AG04449 (cell line): ENCODE measurements at places on chromosomes 1 and 21.

GRCh38 chr1:19089524-19089923, 120.5 kb downstream of the UBR4 start:
- no peak for DNase-seq

- no peak for DNase-seq
These were observed at the start of gene SLC30A10 for GRCh38 chr1:219927956-219928790. Gene SLC30A10, minus strand, starts transcription at chr1:219928557. Its CDS starts 117 bp downstream, at chr1:219928440.

DNA sequence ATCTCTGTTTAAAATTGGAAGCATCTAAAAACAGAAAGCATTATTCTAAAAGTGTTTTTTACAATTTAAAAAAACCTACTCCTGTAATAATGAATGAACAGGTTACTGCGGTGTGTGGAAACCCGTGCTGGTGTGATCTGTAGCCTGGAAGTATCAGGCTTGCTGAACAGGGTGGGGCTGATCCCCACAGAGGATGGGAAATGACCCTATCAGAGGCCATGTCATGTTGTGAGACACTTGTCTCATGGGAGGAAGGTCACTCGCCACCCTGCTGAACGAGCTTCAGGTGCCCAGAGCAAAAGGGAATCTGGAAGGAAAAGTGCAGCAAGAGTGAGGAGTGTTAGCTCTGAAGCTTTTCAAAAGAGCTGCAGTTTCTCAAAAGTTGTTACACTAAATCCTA, 320.7 kb downstream of the RRAGC start:
- no peak for DNase-seq

GRCh38 chr1:19122668-19123067, 87.4 kb downstream of the UBR4 start:
- DNase-seq, result no peak

GRCh38 chr1:42674214-42674613, 8.0 kb upstream of the YBX1 start:
- DNase-seq, result no peak

DNA sequence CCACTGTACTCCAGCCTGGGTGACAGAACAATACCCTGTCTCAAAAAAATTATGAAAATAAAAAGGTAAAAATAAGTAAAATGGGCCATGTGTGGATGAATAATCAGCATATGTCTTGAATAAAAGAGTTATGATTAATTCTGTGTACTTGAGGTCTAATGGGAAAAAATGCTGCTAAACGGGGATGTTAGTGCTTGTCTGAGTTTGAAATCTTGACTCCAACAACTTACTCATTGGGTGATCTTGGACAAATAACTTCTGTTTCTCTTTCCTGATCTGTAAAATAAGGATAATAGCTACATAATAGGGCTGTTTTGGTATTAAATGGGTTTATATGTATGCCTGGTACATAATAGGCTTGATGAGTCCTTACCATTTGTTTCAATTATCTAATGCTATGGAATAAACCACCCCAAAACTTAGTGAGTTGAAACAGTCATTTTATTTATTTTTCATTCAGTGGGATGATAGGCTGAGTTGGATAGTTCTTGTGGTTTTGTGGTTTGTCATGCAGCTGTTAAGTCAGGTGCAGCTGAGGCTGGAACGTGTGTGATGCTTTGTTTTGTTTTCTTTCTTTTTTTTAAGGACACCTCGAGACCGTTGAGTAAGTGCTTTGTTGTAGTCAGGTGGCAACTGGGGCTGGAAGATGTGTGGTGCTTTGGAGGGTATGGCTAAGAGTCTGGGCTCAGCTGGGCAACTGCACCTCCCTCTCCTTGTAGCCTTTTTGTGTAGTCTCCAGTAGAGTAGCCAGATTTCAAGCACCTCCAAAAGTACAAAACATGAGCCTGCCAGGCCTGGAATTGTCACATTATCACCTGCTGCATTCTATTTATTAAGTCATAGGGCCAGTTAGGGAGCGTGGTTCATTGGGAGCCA, 4.9 kb downstream of the MDM4 start:
- DNase-seq, result no peak

DNA sequence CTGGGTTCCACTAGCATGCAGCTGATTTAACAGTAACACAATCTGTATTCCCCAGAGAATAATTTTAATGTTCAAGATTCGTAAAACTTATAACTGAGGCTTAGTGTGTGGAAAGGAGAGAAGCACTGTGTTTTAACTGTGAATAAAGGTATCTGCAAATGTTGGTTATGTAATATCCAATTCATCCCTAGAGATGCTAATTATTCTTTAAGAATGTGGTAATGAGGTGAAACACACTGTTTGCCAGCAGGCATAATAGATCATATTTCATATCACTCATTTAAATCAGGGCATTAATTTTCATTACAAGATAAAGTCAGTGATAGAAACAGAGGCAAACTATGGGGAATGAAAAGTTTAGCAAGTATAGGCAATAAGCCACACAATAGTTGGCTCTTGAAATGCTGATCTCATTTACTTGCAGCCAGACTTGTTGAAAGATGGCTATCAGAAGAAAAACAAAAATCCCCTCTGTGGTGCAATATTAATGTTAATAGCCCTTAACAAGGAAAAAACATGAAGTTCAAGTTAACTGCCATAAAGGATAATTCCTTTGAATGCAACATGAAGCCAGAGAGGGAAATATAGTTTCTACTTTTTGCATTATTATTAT, 33.4 kb downstream of the HMCN1 start:
- DNase-seq, result no peak

- DNase-seq, result no peak
These were observed 37.8 kb upstream of the TMPRSS2 start for GRCh38 chr21:41545500-41546359.
